CD4-positive, alpha-beta T cell treated with Interleukin-6 for 4 hours (primary cell): ENCODE measurements at places on chromosomes 4 and X.

- no peak for DNase-seq
Measured at GRCh38 chr4:15260758-15261157, 167.1 kb upstream of the C1QTNF7 start.

DNA sequence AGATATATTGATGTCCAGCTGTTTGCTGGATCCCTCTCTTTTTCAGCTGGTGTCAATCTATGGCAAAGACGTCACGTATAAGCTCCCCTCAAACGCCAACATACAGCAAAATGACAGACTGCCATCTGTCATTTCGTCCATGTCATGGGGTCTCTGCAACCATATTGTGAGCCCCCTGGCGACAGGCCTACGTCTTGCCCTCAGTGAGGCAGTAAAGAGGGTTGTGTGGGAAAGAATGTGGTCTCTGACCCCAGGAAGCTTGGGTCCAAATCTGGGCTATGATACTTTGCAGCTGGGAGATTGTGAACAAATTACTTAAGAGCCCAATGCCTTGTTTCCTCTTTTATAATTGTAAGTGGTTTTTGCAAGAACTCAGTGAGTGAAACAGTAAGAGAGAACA is 7.4 kb downstream of the SUPT20HL2 start:
- no peak for DNase-seq

GRCh38 chrX:78710171-78710570 is 37.3 kb upstream of the LPAR4 start:
- no peak for DNase-seq

DNA sequence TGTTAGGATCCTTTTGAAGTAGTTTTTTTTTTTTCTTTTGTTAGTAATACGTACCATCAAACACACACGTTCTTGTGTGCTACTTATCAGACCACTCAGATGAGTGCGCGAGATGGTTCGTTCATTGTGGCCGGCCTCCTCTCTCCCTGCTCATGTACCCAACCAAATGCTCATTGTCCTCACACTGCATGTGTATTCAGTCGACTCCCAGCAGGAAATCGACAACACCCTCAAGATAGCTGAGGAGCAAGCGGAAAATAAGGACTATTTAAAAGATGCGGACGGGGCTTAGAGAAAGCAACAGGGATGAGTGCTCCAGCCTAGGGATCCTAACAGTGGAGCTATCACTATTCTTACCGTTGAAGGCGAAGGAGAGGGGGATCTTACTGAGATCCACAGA is 72.9 kb upstream of the GUCY1A1 start:
- no peak for DNase-seq

- DNase-seq, result no peak
Measured at GRCh38 chr4:149716728-149717127, 98.9 kb downstream of the IQCM start.

GRCh38 chr4:134343656-134344055 is 142.1 kb upstream of the PABPC4L start:
- no peak for DNase-seq

GRCh38 chr4:122686691-122687090 is 45.8 kb upstream of the BBS12 start:
- no peak for DNase-seq

GRCh38 chr4:169024762-169025161 is 14.7 kb upstream of the CBR4 start:
- DNase-seq, result no peak

DNA sequence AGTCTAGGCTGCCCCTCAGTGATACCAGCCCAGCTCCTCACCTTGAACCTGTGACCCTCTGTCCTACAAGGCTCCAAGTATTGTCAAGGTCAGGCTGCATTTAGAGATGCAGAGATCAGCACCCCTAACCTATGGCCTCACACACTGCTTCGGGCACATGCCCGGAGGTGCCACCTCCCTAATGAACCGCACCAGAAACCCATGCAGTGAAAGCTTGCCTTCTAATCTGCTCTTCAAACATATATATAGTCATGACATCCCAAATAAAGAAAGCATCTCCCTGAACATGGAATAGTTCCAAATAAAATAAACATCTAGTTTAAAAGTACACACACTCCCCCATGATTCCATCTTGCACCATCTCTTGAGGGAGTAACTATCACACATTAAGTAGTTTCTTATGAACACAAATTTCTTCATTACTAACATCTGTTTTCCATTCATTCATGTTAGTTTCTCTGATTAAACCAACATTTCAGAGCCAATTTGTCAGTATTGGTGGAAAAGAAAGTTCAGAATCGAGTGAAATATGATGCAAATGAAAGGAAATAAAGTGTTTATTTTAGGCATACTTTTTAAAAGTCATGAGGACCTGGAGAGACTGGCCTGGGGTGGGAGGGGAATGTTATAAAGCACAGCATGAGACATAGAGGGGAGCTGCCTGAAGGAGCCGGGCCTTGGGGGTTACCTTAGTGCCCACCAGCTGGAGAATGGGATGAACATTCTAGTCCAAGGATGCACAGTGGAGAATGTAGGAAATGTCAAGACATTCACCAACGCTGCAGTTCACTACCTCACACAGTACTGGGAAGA is 19.2 kb downstream of the CC2D2A start:
- DNase-seq, result no peak

- no peak for DNase-seq
Measured at GRCh38 chrX:154967603-154968002, 54.9 kb downstream of the F8 start.

DNA sequence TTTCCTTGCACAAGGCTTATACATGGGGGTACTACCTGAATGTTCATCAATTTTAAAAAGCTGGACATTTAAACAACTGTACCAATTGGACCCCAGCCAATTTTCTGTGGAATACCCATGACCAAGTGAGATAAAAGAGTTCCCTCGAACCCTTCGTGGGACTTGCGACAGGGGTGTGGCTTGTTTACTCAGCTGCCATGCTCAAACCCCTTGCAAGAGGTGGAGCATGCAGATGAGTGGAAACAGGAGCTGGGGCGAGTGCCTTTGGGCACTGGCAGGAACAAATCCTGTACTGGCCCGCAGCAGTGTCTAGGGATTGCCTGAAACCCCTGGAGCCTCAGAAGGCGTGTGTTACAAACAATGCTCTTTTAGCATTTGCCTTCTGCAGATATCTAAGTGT is 144.2 kb downstream of the PDHA2 start:
- DNase-seq, result no peak

DNA sequence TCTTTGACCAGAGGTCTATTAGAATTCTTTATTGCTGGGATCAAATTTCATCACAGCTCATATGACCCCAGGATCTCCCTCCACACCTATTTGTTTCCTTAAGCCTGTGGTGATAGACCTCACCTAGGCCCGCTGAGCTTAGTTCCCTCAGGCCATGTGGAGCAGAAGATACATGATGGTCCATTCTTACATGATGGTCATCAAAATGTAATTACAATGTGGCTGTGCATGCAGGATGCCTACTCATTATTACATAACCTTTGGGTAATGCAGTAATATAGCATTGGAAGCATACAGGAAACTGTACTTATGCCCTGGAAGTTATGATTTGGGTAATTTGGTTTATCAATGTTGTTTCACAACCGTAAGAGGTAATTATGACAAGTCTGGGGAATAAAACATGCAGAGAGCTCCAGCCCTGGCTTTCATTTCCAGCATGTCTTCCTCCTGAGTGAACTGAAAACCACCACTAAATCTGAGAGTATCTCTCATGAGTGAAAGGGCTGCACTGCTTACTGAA is 67.0 kb upstream of the AGA start:
- DNase-seq, result no peak

GRCh38 chr4:99135541-99136162 is 8.4 kb downstream of the ADH4 start:
- no peak for DNase-seq

- no peak for DNase-seq
Measured at GRCh38 chr4:96566755-96567154, 726.9 kb downstream of the PDHA2 start.

GRCh38 chrX:41288641-41289040 is 45.3 kb upstream of the DDX3X start:
- no peak for DNase-seq

- no peak for DNase-seq
Measured at GRCh38 chr4:153141238-153141637, 63.0 kb upstream of the TRIM2 start.

GRCh38 chr4:150215601-150216000 is 137.4 kb downstream of the DCLK2 start:
- DNase-seq, result no peak

GRCh38 chr4:74021601-74022000 is 16.9 kb downstream of the CXCL3 start:
- DNase-seq, result no peak

GRCh38 chr4:11720292-11720691 is 291.6 kb upstream of the HS3ST1 start:
- no peak for DNase-seq

GRCh38 chrX:112889400-112889799 is 48.8 kb upstream of the AMOT start:
- DNase-seq, result no peak

GRCh38 chr4:157018920-157019490 is 47.4 kb upstream of the PDGFC start:
- no peak for DNase-seq

GRCh38 chrX:16931855-16932575 is 14.4 kb upstream of the REPS2 start:
- no peak for DNase-seq

GRCh38 chr4:55008166-55009056 is 117.0 kb downstream of the KDR start:
- no peak for DNase-seq

GRCh38 chrX:45240301-45240700 is 39.6 kb upstream of the DIPK2B start:
- no peak for DNase-seq

GRCh38 chrX:70979136-70979762 is 48.4 kb upstream of the SLC7A3 start:
- no peak for DNase-seq

GRCh38 chr4:107894138-107894603 is 37.2 kb upstream of the CYP2U1 start:
- DNase-seq, result no peak

- DNase-seq, result no peak
Measured at GRCh38 chr4:139454111-139455045, at the start of gene RAB33B. Gene RAB33B, plus strand, starts transcription at chr4:139454121. Its CDS starts 75 bp downstream, at chr4:139454196.

- DNase-seq, result no peak
Measured at GRCh38 chr4:141131723-141132071, 1.6 kb downstream of the RNF150 start.

- no peak for DNase-seq
Measured at GRCh38 chr4:143699331-143700045, 987 bp downstream of the FREM3 start.

DNA sequence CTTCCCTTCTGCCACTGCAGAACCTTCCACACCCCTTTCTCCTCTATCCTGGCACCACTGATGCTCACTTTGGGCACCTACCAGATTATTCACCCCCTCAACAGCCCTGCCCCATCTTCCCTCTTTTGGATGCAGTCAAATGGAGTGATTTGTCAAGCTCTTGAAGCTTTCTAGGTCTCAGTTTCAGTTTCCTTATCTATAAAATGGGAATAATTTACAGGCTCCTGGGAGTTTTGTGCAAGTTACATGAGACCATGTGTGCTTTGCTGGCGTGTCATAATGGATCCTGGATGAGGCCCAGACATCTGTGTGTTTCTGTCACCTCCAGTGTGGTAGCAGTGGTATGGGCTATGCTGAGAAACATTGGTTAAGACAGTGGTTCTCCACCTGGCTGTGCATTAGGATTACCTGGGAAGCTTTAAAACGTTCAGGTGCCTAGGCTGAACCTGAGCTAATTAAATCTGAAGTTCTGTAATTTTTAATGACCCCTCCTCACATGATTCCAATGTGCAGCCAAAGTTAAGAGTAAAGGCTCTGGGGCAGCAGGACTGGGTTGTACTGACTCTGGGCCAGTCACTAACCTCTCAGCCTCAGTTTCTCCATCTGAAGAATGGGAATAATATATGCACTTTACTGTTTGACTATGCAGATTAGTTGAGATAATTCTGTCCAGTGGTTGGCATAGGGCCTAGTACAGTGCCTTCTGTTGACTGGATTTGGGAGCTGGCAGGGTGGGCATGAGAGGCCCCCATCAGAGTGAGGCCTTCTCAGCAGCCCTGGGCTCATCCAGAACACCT is 6.8 kb upstream of the MGST2 start:
- DNase-seq, result no peak

DNA sequence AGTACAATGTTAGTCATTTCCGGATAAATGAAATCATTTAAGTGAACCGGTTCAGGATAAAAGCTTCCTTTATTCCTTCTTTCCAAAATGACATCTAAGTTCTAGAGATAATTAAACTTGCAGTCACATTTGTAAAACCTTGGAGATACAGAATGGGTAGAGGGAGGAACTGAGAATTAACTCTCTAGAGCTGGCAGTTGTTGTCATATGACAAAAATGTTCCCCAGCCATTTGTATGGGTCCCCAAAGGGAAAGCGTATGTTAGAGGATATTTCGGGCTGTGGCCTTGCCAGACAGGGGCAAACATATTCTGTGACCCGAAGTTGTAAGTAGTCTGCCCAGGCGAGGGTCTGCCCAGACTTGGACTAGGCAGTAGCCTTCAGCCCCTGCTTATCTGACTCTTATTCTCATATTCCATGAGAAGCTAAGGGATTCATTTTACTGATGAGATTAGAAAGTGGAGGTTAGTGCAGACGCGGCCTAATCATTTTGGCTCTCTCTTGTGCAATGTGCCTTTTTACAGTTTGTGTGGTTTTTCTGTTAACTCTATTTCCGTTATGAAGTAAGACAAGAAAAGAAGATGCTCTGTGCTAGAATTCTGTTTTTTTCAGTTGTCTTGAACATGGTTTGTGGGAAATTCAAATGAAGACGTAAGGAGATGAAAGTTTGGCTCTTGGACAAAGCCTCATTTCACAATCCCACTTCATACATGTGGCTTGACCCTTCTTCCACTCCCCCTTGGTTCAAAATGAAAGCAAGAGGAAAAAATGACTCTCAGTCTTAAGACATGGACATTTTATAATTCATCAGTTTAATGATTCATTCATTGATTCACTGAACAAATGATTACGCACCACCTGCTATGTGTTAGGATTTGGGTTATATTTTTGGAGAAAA is 2394.2 kb upstream of the AGA start:
- DNase-seq, result no peak

DNA sequence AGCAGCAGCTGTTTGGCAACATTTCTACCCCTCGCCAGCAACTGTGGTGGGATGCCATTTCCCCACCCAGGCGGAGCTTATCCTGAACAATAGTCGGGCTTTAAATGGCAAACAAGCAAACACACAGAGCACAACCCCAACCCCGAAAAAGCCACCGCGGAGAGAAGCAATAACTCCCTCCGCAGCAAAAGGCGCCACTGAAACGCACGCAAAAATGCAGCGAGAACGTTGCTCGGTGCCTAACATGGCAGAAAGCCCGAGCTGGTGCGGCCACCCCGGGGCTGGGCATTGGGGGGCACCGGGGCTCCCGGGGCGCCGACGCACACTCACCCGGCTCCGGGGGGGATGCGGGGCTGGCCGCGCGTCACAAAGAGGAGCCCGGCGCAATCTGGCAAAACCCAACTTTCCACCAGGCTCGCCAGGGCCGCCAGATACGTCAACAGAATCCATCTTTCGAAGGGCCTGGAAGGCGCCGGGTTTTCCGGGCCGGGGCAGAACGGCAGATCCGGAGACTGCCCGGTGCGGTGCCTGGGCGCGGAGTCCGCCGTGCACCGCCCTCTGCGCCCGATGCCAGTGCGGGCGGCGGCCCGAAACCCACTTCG is 818 bp downstream of the RAI2 start:
- DNase-seq, result peak; percentile 9
